Stimulated activated naive B cell treated with anti-CD40 and anti-IgM and Interleukin-4, amounts not matched to agents 10 μg/mL and 1 μg/mL and 100 μg/mL, for 72 hours (primary cell): ENCODE measurements at places on chromosomes 6 and 20.
A peak's percentile ranks its signal among the peaks of the same experiment; 100 is the strongest.

DNA sequence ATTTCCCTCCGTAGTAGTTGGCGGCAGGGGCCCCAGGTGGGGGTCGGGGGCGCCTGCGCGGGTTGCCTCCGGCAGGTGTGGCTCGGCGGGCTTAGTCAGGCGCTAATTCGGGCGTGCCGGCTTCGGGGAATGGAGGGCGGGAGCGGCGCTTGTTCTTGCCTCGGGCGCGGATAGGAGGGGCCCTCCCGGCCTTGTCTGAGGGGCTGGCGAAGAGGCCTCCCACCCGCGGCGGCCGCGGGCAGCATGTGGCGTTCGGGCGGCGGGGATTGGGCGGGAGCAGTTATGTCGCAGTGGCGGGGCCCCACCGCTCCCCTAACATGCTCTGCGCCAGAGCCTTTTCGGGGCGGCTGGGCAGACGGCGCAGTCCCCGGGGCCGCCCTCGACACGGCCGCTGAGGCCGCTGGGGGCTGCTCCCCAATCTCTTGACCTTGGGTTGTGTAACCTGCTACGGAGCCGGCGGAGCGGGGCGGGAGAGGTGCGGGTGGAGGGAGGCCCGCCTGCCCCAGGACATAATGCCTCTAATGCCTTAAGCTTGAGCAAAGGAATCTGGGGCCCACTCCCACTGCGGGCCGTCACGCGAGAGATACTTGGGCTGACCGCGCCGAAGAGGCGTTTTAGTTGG, 1.1 kb downstream of the AMD1 start:
- no peaks in the 10 kb centered on the region for H3K27me3 ChIP-seq
- peak overlapping the region; percentile 99 for H3K27ac ChIP-seq
- DNase-seq: peak; percentile 35
- peaks cover 50% of the 10 kb centered on the region for H3K4me1 ChIP-seq
- peak overlapping the region; percentile 100 for H3K4me3 ChIP-seq

DNA sequence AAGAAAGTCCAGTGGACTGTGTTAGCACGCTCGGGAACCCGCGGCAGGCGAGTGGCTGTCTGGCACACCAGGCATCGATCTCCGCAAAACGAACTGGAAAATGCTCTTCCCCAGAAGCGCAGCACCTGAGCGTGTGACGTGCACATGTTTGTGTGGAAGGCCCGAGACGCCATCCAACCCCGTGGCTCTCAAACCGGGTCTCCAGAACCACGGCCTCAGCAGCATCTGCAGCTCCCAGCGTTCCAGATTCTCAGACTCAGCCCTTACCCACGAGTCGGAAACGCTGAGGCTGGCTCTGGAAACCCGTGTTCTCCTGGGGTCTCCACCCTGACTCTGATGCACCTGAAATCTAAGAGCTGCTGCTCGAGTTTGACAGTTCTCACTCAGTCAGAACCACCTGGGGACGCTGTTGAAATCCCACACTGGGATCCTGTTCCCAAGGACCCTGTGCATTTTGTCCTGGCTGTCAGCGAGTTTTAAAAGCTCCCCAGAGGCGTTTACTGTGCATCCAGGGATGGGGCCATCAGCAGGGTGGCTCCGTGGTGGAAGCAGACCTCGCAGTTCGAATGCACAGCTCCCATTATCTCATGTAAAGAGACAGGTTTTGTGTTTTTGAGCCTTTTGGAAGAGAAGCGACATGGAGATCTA, 69.0 kb downstream of the DLL1 start:
- H3K27me3 ChIP-seq: no peaks in the 10 kb centered on the region
- H3K4me3 ChIP-seq: no peak overlapping the region
- H3K4me1 ChIP-seq: no peaks in the 10 kb centered on the region
- H3K36me3 ChIP-seq: no peaks in the 10 kb centered on the region

GRCh38 chr6:121549736-121550135, 114.3 kb downstream of the GJA1 start:
- no peak overlapping the region for H3K4me3 ChIP-seq
- H3K27me3 ChIP-seq: no peaks in the 10 kb centered on the region
- DNase-seq: no peak
- H3K36me3 ChIP-seq: no peaks in the 10 kb centered on the region

GRCh38 chr6:151096255-151096612, 143.5 kb upstream of the AKAP12 start:
- no peak for DNase-seq
- no peaks in the 10 kb centered on the region for H3K27me3 ChIP-seq
- no peak overlapping the region for H3K4me3 ChIP-seq
- peaks cover 72% of the 10 kb centered on the region for H3K36me3 ChIP-seq
- H3K4me1 ChIP-seq: peaks cover 3% of the 10 kb centered on the region

DNA sequence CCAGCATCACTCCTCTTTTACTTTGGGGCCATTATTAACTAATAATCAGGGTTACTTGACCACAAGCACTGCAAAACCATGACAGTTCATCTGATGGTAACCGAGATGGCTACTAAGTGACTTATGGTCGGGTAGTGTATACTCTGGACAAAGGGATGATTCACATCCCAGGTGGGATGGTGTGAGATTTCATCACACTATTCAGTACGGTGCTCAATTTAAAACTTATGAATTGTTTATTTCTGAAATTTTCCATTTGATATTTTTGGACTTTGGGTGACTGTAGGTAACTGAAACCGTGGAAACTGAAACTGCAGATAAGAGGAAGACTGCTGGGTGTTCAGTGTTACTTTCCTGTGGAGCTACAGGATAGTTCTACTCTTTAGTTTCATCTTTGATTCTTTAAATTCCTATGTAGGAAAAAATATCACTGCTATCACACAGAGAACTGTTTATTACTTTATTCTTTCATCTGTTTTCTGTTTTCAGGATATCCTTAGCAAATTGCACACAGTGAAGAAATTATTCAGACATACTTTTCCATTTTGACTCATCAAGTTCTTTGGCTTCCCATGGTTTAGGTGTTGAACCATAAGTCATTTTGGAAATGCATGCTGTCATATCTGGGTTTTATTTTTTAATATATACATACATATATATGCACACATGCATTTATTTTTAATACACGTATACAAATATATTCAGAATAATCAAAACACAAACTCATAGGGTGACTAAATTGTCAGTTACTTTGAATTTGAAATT, 59.1 kb upstream of the C20orf144 start:
- H3K4me1 ChIP-seq: peaks cover 28% of the 10 kb centered on the region
- peaks cover 3% of the 10 kb centered on the region for H3K36me3 ChIP-seq
- peak overlapping the region; percentile 77 for H3K27ac ChIP-seq
- H3K27me3 ChIP-seq: no peaks in the 10 kb centered on the region
- DNase-seq: peak; percentile 4

GRCh38 chr20:13035399-13036152, 26.8 kb downstream of the SPTLC3 start:
- H3K4me1 ChIP-seq: peaks cover 3% of the 10 kb centered on the region
- no peak overlapping the region for H3K27ac ChIP-seq
- H3K36me3 ChIP-seq: no peaks in the 10 kb centered on the region
- H3K4me3 ChIP-seq: no peak overlapping the region
- no peaks in the 10 kb centered on the region for H3K27me3 ChIP-seq

- H3K4me3 ChIP-seq: no peak overlapping the region
- peaks cover 29% of the 10 kb centered on the region for H3K27me3 ChIP-seq
- no peaks in the 10 kb centered on the region for H3K36me3 ChIP-seq
- H3K27ac ChIP-seq: no peak overlapping the region
- no peak for DNase-seq
Observed at GRCh38 chr20:56808117-56808725, 179.1 kb downstream of the TFAP2C start.

- no peak overlapping the region for H3K4me3 ChIP-seq
- H3K36me3 ChIP-seq: no peaks in the 10 kb centered on the region
- no peak overlapping the region for H3K27ac ChIP-seq
- no peak for DNase-seq
- no peaks in the 10 kb centered on the region for H3K27me3 ChIP-seq
Observed at GRCh38 chr20:19538556-19538955, 219.5 kb upstream of the RIN2 start.

DNA sequence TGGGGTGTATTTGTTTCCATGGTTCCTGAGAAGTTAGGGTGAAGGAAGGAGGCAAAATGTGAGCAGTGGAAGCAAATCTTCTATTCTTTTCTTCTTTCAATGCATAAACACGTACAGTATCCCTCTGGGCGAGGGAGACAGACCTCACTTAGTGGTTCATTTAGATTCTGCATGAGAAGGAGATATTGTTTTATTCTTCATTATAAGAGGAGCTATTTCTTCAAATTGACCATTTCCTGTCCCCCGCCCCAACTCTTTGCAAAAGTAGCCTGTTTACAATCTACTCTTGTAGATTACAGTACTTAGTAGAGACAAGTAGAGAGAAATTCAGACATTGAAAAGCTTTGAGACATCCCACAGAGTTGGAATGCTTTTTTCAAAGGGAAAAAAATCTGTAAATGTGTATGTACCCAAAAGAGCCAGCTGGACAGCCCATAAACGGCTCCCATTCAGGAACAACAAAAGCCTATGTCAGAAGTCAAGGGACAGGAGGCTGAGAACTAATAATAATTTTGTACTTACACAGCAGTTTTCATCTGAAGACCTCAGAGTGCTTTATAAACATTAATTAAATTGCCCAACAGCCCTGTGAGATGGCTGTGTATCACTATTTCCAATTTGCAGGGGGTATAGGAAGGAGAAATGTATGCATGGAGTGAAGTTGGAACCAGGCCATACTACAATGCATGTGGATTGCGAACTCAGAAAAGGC, 23.9 kb downstream of the CD83 start:
- H3K27me3 ChIP-seq: no peaks in the 10 kb centered on the region
- DNase-seq: no peak
- peaks cover 45% of the 10 kb centered on the region for H3K4me1 ChIP-seq
- H3K4me3 ChIP-seq: no peak overlapping the region

DNA sequence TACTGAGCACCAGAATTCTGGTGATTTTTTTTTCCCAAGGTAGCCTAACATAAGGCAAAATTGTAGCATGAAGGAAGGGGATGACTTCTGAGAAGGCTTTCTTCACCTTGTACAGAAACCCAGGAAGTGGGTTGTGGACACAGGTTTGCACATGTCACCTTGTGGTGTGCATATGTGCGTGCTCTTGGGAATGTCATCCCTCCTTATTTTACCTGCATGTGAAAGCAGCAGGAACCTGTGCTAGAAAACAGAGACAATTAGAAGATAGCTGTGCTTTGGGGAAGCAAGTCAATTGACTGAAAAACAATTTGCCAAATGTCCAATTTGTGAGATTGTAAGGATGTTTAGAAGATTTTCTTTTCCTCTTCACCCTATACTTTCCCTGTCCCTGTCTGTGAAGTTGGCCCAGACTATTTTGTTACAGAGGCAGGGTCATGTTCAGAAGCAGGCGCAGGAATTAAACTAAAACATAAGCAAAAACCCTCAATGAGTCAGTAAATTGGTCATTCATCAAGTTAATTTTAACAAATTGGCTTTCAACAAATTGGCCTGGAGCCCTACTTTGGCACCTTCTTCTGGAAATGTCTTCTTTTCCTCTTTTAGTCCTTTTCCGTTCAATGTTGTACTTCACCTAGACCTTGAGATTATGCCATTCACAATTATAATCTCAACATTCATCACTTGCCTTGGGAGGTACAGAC, 261.2 kb downstream of the ADGB start:
- H3K27me3 ChIP-seq: no peaks in the 10 kb centered on the region
- H3K36me3 ChIP-seq: no peaks in the 10 kb centered on the region
- H3K4me3 ChIP-seq: no peak overlapping the region
